ENCODE measurements at places on chromosomes 4 and X.

GRCh38 chrX:68304602-68305001, 128.7 kb downstream of the OPHN1 start:
- no peak for DNase-seq

- no peak for DNase-seq
These were observed 538.7 kb upstream of the PABPC4L start for GRCh38 chr4:134740290-134740689.

DNA sequence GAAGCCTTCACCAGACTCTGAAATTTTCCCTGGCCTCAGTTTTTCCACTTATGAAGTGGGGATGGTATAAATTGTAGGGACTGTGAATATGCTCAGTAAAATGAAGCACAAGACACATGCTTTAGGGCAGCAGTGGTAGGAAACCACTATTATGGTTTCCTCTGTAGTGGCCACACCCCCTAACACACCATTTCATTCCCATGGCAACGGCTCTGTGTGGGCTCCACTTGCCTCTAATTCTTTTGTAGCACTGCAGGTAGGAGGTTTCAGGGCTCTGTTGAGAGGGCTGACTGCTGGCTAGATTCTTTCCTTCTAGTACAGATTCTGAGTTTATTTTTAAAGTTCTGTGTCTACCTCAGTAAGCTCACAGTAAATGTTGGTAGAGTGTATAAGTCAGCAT, 3.5 kb upstream of the VMA21 start:
- DNase-seq, result peak; percentile 51

DNA sequence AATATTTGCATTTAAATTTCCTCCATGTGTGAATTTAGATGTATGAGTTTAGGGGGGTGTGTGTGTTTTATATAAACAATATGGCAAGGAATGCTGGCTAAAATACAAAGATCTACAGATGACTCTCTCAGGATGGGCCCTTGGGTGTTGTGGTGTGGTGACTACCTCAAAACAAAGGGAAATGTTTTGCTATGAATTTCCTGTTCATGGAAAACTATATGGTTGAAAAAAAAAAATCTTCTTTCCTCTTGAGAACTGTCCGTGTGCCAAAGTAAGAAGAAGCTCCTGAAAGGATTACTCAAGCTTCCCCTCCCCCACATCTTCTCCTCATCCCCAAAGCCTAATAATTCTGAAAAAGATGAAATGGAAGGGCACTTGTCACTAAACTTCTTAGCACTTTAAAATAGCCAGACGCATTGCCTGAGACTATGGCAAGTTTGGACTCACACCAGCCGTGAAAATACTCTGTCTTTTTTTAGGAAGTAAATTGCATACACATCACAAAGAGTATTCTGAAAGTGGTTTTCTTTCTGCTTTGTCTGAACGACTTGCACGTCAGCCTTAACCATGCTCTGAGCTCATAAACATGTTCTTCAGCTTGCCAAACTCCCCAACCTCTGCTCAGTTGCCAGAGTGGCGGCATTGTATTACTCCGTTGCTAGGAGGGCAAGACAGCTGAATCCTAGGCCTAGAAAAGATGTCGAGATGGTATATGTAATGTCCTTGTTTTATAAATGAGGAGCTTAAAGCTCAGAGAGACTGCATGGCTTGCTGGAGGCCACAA, 250.4 kb upstream of the JADE1 start:
- no peak for DNase-seq

- DNase-seq, result no peak
These were observed 63.1 kb downstream of the RELL1 start for GRCh38 chr4:37623125-37623524.

DNA sequence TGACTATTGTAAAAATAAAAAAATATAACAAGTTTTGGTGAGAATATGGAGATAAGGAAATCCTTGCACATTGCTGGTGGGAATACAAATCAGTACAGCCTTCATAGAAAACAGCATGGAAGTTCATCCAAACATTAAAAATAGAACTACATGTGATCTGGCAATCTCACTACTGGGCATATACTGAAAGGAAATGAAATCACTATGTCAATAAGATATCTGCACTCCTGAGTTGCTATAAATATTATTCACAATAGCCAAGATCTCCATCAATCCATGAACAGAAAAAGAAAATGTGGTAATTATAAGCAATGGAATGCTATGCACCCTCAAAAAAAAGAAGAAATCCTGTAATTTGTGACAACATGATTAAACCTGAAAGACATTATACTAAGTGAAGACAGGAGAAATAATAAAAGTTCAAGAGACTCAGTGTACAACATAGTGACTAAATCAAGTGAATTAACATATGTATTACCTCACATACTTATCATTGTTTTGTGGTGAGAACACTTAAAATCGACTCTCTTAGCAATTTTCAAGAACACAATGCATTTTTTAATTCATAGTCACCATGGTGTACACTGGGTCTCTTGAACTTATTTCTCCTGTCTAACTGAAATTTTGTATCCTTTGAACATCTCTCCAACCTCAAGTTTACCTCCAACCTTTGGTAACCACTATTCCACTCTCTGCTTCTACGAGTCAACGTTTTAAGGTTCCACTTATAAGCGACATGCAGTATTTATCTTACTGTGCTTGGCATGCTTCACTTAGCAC, 1703.7 kb upstream of the AGA start:
- DNase-seq, result no peak

- no peak for DNase-seq
These were observed 83.7 kb downstream of the MGST2 start for GRCh38 chr4:139749338-139749737.

Data from T follicular helper cell (primary cell).